ENCODE measurements at places on chromosomes 12 and 14. TPM values are rescaled to one million over a fixed set of nuclear protein-coding genes. Genes with fewer than 3 reads are reported as not detected.

DNA sequence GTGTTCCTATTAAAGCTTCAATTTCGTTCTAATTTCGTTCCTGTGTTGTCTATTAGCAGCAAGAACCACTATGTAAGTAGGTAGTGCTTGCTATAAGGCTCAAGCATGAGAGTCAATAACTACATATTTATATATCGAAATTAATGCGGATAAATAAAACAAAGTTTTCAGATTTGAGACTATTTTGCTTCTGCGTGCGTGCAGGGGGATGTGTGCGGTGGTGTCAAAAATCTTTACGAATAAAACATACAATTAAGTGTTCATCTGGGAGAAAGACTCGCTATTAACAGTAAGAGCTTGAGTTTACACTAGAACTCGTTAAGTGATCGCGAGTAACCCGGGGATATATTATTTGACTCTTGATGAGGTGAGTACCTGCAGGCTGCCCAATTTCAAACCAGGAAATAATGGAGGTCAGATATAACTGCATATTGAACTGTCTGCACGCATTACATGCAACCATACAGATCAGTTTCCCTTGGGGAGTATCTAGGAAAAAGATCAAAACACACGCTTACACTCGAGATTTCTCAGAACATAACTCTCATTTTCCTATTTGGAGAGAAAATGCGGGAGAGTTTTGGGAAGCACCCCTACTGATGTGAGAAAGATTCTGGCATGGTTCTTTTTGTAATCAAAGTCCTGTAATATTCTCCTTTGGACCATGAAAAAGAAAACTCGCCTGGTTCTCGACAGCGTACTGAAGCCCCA, 813 bp downstream of the TWF1 start:
- DNase-seq = no peak

DNA sequence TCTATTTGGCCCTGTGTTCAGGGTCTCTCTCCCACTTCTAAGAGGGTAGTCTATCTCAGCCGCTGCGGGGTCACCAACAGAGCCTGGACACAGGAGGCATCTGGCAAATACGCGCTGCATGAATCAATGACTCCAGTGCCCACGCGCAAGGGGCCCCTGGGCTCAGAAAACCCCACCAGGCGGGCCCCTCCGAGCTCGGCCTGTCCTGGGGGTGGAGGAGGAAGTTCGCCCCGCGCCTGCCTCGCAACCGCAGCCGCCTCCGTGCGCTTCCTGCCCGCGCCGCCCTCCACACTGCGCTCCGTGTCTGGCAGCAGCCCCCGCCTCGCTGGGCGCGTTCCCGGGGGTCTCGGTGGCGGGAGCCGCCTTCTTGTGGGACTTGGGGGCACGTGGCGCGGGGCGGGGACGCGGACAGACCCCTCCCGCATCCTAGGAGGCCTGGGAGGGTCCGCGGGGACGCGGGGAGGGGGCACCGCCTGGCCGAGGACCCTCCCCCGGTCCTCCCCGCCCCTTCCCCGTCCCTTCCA, 811 bp upstream of the FBRSL1 start:
- peak; percentile 50 for DNase-seq

DNA sequence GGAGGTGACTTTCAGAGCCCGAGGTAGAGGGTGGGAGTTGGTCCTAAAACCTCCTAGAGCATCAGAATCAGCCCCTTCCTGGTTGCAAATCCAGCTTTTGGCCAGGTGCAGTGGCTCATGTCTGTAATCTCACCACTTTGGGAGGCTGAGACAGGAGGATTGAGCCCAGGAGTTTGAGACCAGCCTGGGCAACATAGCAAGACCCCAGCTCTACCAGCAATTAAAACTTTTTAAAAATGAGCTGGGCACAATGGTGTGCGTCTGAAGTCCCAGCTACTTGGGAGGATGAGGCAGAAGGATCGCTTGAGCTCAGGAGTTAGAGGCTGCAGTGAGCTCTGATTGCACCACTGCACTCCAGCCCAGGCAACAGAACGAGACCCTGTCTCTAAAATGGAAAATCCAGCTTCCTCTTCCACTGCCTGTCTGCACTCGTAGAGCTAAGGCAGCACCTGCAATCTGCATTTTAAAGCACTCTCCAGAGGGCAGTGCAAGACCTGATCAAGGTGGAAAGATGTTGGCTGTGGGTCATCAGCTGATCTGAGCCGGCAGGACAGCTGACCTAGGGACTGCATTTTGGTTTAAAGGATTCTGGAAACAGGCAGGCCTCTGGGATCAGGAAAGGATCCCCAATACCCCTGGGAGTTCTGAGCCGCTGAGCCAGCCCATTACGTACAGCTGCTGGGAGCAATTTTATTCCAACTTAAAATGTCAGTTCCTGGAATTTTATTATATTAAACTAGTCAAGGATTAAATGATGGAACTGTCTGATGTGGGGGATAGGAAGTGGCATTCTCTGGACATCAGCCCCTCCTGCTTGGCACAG, 1.8 kb upstream of the TESC start:
- no peak for DNase-seq

GRCh38 chr12:88643685-88644084, 63.4 kb upstream of the KITLG start:
- DNase-seq = no peak

- DNase-seq = no peak
Measured at GRCh38 chr14:76759589-76759988, 1.7 kb upstream of the VASH1 start.

DNA sequence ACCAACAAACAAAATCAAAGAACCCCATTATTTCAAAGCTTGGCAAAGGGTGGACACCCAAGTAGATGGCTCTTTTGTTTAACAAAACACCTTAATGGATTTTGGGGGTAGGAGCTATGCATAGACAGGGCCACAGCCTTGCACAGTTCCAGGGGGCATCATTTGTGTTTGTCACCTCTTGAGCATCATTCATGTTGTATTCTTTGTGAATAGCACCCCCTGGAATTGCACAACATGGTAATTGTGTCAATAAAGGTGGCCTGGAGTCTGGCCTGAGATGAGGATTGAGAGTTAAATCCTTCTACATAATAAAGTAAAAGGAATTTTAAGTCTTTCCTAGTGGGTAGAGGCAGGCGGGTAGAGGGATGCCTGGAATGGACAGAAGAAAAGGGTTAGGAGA, 3.3 kb upstream of the FRS2 start:
- DNase-seq = no peak

DNA sequence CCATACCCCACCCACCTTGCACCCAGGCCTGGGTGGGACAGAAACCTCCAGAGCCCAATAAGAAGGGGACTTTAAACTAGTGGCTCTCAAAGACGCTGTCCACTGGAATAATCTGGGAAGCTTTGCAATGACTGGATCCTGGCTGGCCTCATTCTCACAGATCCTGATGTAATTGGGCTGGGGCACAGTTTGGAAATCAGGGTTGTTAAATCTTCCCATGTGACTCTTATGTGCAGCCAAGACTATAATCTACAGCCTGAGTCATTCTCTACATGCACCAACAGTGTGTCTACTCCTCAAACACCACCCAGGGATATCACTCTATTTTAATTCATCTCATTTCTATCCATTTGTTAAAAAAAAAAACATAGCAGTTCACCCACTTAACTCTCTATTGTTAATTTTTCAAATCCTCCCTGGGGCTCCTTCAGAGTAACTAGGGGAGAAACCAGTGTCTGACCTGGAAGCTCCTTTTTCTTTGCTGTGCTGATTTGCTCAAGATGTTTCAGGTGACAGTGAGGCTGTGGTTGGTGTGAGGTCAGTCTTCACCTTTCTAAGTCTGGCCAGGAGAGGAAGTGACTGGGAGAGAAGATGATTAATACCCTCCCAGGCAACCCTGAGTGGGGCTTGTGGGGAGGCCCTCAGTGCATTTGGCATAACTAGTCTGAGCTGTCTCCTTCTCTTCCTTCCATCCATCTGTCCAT, 211.6 kb upstream of the SFSWAP start:
- DNase-seq = no peak

DNA sequence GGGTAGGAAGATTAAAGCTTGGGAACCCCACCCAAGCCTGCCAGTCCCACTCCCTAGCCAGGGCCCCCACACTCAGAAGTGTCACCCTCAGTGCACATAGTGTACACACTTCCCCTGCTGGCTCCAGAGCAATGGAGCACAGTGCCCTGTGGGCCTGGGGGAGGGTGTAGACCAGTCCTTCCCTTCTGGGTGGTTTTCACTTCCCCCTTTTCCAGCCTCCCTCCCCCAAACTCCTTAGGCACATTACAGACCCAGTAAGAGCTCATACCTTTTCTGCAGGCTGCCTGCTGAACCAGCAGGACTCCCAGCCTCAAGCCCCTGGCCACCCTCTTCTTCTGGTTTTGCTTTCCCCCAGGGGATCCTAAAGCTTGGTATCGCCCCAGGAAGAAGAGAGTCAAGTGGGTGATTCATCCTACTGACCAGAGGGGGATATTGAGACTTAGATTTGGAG, at the start of gene ZNF385A:
Gene ZNF385A, minus strand, starts transcription at position 143 of the 451 bp plus-strand sequence. CDS start 219 bp downstream, outside the sequence.
- DNase-seq = peak; percentile 34

DNA sequence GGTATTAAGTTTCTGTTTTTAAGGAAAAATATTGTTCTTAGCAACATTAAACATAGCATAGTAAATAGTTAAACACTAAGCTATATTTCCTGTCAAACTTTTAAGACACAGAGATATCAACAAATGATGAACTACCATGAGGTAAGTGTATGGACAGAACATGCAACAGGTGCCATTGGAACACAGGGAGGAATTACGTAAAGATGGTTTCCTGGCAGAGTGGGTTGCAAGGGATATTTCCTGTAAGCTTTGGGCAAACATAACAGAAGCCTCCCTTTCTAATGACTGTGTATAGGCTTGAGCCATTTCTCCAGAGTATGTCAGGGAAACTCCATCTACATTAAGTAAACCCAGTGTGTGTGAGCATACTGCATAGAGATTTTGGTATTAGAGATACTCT, 31.7 kb upstream of the HELB start:
- no peak for DNase-seq

DNA sequence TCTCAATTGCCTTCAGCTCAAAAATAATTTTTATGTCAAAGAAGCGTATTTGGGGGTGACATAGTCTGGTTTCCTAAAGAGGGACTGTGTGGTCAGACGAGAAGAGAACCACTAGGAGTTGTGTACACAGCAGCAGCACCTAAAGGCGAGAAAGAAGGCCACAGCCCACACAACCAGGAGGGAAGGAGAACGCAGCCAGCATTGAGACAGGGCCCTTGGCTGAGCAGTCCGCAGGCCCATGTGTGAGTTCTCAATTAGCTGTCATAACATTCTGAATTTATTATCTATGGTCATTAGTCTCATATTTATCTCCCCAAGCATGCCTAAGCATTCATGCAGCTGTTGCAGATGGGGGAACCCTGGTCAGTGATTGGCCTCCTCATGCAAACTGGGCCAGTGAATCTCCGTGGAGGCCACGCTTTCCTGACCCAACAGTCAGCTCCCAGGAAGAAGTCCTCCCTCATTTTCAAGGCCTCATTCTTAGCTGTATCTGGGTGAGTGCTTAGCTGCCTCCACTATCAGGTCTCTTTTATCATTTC, 81.2 kb upstream of the ATF7IP start:
- DNase-seq = no peak

- no peak for DNase-seq
Measured at GRCh38 chr14:91267965-91268437, 23.5 kb upstream of the GPR68 start.

GRCh38 chr12:11015775-11016430, 6.5 kb downstream of the TAS2R19 start:
- DNase-seq = no peak

GRCh38 chr12:104971306-104971705, 13.2 kb upstream of the SLC41A2 start:
- DNase-seq = no peak

- peak; percentile 43 for DNase-seq
Measured at GRCh38 chr14:74505831-74506230, 12.3 kb downstream of the ISCA2 start.

- no peak for DNase-seq
Measured at GRCh38 chr12:62966990-62967506, 32.1 kb upstream of the PPM1H start.

DNA sequence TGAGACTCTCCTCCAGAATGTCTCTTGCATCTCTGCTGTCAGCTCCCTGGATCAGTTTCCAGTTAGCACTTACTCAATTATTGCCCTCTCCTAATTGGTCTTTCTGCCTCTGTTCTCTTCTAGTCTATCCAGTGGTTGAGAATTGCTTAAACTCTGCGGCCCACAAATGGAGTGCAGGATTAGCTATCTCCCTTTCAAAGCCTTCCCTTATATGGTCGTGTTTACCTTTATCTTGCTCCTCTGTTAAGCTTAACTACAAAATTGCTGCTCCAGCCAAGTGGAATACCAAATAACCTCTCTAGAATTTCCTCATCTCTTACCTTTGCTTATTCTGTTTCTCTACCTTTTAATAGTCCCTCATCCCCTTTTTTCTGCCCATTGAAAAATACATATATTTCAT, 132.7 kb downstream of the NRXN3 start:
- DNase-seq = no peak

DNA sequence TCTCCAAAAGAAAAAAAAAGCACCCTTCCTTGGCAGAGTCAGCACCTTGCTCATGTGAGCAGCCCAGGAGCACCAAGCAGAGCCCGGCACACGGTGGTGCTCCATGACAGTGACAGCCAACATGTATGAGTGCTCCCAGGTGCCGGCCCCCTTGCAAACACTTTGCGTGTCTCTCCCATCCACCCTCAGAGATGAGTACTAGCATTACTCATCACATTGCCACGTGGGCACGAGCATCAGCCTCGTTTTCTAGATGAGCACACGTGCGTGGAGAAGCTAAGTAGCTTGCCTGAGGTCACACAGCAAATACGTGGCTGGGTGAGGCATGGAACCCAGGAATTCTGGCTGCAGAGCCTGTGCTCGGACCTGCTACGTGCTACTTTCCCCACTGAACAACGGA, 177.9 kb upstream of the PRMT8 start:
- DNase-seq = no peak

DNA sequence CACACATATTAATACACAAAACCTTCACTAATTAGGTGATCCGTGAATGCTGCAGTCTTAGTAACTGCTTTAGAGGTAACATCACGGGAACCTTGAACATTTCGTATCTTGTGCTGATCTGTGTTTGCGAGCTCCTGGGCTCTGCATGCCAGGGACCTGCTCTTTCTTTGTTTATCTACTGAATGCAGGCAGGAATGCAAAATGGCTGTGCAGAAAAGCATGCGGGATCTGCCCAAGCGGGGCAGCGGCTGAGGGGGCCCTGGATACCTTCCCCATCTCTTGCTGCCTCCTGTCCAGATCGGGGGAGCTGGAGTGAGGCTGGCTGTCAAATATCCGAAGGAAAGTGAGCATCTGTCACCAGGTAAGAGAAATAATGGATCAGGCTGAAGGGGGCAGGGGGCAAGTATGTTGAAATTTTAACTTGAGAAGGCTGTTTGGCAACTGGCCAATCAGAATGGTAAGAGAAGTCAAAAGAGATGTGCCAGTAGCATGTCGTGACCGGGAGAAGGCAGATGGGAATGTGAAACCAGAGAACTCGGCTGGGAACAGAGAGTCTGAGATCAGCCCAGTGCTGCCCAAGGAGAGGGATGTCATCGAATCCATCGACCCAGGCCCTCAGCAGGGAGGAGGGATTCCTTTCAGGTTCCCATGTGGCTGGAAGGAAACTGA, 191.4 kb downstream of the TTC7B start:
- DNase-seq = no peak

Gene OR6C2
- total RNA-seq = not detected

Gene SLC10A1
- not detected for total RNA-seq

Gene KIF21A
- total RNA-seq = 41.2 TPM

Gene LDHB
- 1,190 TPM for total RNA-seq

Gene WDR89
- 7.1 TPM for total RNA-seq

Gene SPTLC2
- total RNA-seq = 14.1 TPM

Gene ULK1
- total RNA-seq = 51.3 TPM

Gene MYRFL
- total RNA-seq = 0.20 TPM

Gene HOXC12
- total RNA-seq = not detected

Gene CCDC92
- 47.5 TPM for total RNA-seq

Gene LRRC23
- 11.4 TPM for total RNA-seq

Gene ZFP36L1
- total RNA-seq = 111 TPM

Gene SIX6
- total RNA-seq = not detected
